GM12891 (cell line): ENCODE measurements at places on chromosomes 2 and 18.

GRCh38 chr18:23442958-23443357 lies 10.1 kb upstream of the RIOK3 start:
- DNase-seq = no peak

DNA sequence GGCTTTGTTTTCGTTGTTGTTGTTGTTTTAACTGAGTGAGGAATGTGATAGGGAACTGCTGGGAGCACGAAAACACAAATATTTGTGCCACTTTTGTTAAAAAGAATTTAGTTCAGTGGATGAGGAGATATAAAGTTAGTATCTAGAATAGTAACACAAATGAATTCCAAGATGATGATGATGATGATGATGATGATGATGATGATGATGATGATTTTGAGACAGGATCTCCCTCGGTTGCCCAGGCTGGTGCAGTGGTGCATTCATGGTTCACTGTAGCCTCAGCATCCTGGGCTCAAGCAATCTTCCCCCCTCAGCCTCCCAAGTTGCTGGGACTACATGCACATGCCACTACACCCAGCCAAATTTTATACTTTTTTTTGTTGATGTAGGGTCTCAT lies 223.7 kb downstream of the DSEL start:
- no peak for DNase-seq

GRCh38 chr2:101987832-101988231 lies 3.9 kb upstream of the IL1R2 start:
- DNase-seq = no peak

DNA sequence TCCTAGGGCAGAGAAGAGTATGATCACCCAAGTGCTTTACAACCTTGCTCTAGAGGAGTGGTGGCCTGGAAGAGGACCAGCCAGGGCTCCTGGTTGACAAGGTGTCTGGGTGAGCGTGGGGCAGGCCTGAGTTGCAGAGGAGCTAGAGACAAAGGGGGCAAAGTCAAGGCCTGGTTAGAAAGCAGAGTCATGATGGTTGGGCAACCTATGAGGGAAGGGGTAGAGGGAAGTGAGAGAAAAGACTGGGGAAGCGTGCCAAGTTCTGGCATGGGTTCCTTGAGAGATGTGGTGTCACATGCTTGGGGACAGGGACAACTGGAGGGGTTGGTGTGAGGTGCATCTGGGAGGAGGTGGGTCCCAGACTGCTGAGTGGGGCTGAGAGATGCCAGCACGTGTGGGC lies 13.5 kb downstream of the ZFP36L2 start:
- no peak for DNase-seq

DNA sequence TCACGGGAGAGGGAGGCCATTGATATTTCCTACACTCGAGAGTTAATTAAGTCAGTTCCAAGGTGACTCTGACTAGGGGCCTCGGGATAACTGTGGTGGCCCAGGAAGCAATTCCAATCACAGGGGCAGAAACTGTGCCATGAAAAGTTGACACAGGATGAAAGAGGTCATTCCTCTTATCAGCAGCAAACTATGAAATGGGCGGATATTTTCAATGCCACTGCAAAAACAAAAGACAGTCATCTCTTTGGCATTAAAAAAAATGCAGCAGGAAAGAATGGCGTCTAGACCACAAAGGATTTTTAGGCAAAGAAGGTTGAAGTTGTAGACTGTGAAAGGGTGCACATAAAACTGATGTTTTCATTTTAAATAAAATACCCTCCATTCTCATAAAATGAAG lies 50.0 kb downstream of the TGIF1 start:
- no peak for DNase-seq

GRCh38 chr2:165691615-165692014 lies 102.4 kb downstream of the GALNT3 start:
- DNase-seq = no peak

- DNase-seq = no peak
Observed at GRCh38 chr2:8413589-8414135, 268.2 kb upstream of the ID2 start.

- DNase-seq = no peak
Observed at GRCh38 chr2:127047054-127047453, 59.9 kb downstream of the BIN1 start.

- no peak for DNase-seq
Observed at GRCh38 chr2:119202610-119203310, 20.9 kb upstream of the STEAP3 start.

- DNase-seq = no peak
Observed at GRCh38 chr18:9741793-9742523, 33.9 kb downstream of the RAB31 start.

GRCh38 chr2:120253021-120253882 lies 600 bp downstream of the RALB start:
- DNase-seq = peak; percentile 50

DNA sequence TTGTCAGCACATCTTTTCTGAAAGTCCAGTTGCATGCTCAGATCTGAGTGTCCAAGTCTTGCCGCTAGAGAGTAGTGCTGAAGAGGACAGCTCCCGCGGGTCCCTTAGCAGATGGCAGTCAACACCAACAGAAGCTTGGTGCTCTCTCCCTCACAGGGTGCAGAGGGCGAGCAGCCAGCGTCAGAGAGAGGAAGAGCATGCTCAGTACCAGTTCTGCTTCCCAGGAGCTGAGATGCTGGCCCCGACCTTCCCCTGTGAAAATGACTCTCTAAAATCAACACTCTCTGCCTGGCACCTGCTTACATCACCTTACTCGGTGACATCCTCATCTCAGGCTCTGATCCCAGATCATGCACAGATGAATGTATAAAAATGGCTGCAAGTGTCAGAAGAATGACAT lies 86.0 kb upstream of the TWIST2 start:
- DNase-seq = no peak

DNA sequence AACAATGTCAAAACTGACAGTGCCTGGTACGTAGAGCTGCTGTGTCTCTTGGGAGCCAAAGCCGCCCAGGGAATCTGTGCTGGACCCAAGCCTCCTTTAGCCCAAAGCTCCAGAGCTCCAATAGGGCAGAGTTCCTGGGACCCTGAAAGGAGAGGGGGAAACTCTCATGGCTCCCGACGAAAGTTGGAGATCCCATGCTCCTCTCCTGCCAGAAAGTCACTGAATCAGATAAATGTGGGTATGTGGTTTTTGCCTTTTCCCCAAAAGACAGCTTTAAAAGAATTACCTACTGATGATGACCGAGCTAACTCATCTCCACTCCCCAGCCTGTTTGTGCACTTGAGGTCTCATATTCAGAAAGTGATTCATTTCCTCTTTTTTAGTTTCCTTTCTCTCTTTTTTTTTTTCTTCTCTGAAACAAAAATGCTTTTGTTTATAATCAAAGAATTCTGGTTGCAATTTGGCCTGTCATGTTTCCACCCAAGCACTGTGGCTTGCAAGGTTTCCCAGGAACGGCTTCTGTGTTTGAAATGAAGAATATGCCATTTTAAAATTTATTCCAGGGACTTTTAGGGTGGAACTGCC lies 14.1 kb upstream of the PMAIP1 start:
- no peak for DNase-seq

DNA sequence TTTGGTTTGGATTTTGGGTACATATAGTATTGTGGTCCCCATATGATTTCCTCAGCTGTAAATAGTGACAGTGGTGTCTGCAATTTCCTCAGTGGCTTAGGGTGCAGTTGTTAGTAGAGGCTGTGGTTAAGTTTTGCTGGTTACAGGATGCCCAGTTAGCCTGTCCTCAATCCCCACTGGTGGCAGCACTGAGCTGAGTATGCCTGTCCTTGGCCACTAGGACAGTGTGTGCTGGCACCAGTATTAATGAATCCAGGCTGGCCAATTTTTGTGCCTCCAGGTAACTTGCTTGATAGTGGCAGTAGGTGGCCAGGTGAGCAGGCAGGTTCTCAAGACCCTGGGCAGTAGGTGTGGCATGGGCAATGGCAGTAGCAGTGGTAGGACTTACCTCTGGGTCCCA lies 973.1 kb downstream of the TMEM182 start:
- DNase-seq = no peak

- DNase-seq = no peak
Observed at GRCh38 chr2:38164881-38165280, 88.9 kb upstream of the CYP1B1 start.

- DNase-seq = no peak
Observed at GRCh38 chr18:22543769-22544168, 126.1 kb upstream of the CTAGE1 start.

- DNase-seq = no peak
Observed at GRCh38 chr2:64587561-64587960, 63.4 kb downstream of the AFTPH start.

GRCh38 chr2:229591611-229592010 lies 122.7 kb downstream of the DNER start:
- DNase-seq = no peak

- DNase-seq = no peak
Observed at GRCh38 chr2:156340377-156340776, 7.9 kb upstream of the NR4A2 start.
